Glutamatergic neuron (in vitro differentiated cells): ENCODE measurements at places on chromosomes 3 and 15.

- DNase-seq = no peak
These were observed 188.9 kb downstream of the MEIS2 start for GRCh38 chr15:36911322-36911944.

- DNase-seq = no peak
These were observed 98.0 kb downstream of the ATG7 start for GRCh38 chr3:11370191-11370590.

- no peak for DNase-seq
These were observed 7.3 kb downstream of the ST3GAL6 start for GRCh38 chr3:98770261-98771039.

GRCh38 chr3:48561045-48561736 lies 2.4 kb downstream of the UCN2 start:
- peak; percentile 81 for DNase-seq

- DNase-seq = no peak
These were observed 13.8 kb downstream of the DENND4A start for GRCh38 chr15:65778269-65778668.
